Aorta (tissue), 5 donors: ENCODE measurements at places on chromosomes 5 and 9. TPM values are rescaled to one million over a fixed set of nuclear protein-coding genes. Genes with fewer than 3 reads are reported as not detected.

DNA sequence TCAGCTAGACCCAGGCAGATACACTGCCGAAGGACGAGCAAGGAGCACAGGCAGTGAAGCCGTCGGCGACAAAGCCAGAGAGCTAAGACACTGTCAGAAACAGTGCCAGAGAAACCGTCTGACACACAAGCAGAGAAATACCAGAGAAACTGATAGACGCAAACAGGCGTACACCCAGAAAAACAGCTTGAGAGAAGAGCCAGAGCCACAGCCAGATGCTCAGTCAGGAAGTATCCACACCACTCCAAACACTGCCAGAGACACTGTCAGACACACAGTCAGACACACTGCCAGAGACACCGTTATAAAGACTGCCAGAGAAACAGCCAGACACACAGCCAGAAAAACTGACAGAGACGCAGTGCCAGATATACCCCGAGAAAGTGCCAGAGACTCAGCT, 19.1 kb downstream of the CNTFR start:
- no peak for DNase-seq

DNA sequence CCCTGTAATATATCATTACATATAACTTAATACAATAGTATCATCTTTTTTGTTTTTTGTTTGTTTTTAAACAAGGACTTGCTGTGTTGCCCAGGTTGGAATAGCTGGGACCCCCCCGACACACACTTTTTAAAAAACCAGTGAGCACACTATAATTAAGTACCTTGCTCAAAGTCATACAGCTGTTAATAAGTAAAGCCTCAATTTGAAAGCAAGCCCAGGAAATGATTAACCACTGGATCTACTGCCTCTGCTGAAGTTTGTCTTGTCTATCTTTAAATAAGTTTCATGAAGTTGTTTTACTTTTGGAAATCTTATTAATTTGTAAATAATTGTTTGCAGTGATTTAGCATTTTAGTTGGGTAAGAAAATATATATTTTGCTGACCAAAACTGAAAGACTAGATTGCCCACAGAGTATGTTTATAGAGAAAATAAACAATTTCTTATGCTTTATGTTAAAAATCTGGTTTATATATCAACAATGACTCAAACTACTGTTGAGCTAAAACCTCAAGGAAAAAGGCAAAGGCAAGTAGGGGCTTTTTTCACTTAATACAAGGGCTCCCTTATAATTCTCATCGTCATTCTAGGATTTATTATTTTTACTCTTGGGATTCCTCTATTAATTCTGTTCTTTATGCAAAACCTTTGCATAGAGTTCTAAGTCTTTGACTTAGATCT, 5.8 kb upstream of the CARNMT1 start:
- no peak for DNase-seq

DNA sequence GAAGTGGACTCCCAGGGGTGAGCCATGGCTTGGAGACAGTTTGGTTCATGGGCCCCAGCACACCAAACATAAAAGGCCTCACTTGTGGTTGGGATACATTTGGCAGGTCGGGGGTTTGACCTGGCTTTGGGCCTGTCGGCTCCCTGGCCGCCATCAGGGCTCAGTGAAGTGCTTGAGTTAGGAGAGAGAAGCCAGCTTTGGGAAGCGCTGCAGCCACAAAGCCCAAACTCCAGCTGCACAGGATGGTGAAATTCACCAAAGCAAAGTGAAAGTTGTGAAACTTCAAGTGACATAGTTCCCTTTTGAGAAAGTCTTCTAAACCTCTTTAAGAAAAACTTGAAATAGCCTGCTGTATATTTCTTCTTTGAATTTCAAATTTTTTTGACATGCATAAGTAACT, 27.5 kb downstream of the SLC46A2 start:
- DNase-seq, result no peak

- DNase-seq, result peak; percentile 57
These were observed 207.0 kb upstream of the MAP3K1 start for GRCh38 chr5:56608217-56608925.

- no peak for DNase-seq
These were observed 303.9 kb downstream of the TRIM32 start for GRCh38 chr9:116991051-116991450.

- no peak for DNase-seq
These were observed 2.4 kb downstream of the TMOD1 start for GRCh38 chr9:97503862-97504210.

DNA sequence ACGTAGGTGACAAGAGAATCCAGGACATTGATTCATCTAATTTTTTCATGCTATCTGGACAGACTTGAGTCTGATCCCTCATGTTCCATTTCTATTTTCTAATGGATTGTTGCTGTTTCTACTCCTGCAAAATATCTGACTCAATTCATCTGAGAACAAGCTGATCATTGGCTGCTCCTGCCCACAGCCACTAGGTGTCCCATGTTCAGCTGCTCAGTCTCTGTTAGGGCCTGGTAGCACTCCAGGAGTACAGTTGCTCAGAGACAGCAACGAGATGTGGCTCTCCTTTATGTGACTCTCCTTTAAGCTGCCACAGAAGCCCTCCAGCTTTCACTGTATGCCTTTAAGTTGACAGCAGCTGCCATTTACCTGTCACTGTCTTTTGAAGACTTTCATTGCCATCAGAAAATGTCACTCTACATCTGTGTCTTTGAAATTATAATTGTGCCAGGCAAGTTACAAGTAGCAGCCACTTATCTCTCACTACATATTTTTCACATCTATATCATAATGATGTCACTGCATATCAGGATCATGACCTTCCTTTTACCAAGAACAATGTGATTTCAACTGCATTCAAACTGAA, 1944.2 kb upstream of the NUDT12 start:
- no peak for DNase-seq

GRCh38 chr5:96348536-96348935, 84.5 kb downstream of the PCSK1 start:
- no peak for DNase-seq

DNA sequence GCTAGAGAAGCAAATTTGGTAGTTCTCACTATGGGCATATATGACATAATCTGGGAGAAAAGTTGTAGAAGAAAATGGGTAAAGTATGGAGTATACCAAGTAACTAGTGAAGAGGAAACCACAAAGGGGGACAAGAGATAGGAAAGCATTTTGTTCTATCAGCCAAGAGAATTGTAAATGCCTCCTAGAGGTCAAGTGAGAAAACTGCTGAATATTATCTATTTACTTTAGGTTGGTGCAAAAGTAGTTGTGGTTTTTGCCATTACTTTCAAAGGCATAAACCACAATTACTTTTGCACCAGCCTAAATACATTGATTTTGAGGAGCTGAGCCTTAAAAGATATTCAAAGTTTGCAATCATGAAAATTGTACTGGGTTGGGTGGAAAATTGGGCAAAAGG, 126.7 kb upstream of the GRHPR start:
- no peak for DNase-seq

The LCN12 gene
- 0.71 TPM for total RNA-seq

DNA sequence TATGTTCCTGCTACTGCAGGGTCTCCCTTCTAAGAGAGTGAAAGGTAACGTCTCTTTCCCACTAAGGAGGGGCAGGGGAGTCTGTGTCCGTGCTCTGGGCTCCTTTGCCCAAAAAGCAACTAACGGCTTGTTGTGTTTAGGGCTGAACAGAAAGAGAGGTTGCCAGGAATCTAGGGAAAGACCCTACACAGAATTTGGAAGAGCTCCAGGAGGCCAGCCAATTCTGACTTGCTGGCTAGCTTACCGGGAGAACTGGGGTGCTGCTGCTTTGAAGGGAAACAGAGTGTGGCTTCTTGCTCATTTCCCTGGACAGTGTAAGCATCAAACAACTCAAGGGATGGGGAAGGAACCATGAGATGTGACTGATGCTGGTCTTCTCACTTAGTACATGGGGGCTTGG, 176.1 kb downstream of the GADD45G start:
- no peak for DNase-seq

- no peak for DNase-seq
These were observed 37.4 kb downstream of the CPEB4 start for GRCh38 chr5:173925449-173926071.

The EGFLAM gene
- total RNA-seq, result 13.5 TPM

The FYB1 gene
- 45.8 TPM for total RNA-seq

DNA sequence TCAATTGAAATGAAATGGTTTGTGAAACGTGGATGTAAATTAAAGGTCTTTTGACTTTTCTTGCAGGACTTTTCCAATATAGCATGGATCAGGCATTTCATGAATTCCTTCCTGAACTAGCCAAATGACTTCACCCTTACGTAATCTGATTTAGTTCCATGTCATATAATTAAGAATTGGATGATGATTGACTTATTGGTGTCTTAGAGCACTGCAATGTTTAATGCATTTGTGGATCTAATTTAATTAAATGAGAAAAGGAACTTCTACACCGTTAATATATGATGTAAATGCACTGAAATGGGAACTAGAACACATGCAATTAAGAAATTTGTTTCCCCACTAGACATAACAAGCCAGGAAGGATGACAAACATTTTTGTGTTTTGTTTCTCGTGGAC, 228.8 kb downstream of the FBXL7 start:
- DNase-seq, result no peak

The OTULINL gene
- total RNA-seq, result 7.6 TPM

DNA sequence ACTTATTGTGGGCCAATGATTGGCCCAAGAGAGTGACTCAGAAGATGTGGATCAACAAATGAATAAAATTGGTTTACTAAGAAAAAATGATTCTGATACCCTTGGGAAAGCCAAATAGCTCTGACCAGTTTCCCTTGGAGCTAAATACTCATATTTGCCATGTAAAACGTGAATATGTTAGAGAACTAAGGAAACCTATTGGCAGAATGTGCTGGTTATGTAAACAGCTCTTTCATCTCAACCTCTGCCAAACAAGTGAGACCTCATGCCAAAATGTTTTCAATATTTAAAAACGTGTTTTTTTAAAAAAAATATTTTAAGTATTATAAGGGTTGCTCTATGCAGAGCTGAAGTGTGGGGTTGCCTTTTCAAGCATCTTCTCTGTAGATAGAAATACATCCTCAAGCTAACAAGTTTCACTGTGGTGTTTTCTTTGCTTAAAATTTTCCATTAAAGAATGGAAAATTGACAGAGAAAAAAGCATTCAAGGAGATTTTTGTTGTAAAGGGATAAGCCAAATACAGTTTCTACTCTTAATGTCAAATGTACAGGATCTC, 186.9 kb upstream of the TUT7 start:
- no peak for DNase-seq

The FAM78A gene
- 6.3 TPM for total RNA-seq

GRCh38 chr9:34126207-34127034, at the start of gene DCAF12:
Gene DCAF12 (minus strand): TSS chr9:34126698. CDS start chr9:34126431, 267 bp downstream.
- peak; percentile 95 for DNase-seq

DNA sequence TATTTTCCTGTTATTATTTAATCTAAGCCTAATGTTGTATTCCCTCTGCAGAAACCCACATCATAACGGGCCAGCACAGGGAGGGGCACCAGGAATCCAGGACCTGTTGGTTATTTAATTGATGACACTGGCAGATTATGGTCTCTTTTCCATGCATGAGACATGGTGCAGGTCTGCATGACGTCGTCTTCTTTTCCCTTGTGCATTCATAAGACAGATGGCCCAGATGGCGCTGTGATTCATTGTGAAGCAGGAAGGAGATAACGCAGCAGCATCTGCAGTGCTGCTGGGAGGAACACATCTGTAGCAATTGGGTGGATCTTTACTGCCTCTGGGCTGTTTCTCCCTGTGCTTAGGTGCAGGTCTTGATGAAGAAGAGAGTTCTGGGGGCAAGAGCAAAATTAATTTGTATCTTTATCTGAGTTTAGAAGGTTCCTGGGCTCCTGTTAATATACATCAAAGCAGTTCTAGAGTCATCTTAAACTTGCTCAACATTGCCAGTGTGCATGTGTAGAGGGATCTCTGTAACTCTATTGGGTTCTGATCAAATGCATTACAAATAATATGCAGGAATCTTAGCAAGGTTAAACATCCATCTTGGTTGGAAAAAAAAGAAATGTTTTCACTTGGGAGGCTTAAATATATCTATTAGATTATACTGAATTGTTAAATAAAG, 176.1 kb downstream of the PCSK1 start:
- DNase-seq, result no peak

GRCh38 chr9:6383551-6384225, 29.3 kb upstream of the UHRF2 start:
- no peak for DNase-seq

DNA sequence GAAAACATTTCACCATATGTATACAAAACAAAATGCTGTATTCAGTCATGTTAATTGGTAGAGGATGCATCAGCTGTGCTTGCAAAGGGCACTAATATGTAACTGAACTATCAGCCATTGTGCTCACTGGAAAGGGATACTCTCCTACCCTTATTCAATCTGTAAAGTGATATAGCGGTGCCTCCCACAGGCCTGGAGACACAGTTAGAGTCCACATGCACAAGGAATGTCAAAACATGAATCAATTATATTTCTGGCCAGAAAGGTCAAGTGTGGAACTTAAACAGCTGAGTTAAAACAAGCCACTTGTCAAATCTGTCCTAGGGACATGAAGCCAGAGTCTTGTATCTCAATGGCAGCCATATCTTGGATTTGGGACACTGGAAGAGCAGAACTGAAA, 71.2 kb upstream of the IZUMO3 start:
- no peak for DNase-seq

DNA sequence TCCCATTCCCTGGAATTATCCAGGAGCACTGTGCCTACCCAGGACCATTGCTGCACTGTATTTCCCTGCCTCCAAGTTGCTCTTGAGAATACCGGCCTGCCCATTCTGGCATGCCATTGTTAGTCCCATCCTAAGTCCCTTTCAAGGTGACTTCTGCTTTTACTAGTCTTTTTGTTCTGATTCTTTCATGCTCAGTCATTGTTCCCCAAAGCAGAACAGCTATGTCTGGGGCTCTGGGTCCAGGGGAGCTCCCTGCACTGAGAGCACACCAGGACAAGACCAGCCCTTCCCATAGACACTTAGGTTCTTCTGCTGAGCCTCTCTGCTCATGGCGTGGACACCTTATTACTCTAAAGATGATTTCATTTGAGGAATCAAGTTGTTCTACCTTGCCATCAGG, 388.9 kb upstream of the KLF4 start:
- DNase-seq, result no peak

DNA sequence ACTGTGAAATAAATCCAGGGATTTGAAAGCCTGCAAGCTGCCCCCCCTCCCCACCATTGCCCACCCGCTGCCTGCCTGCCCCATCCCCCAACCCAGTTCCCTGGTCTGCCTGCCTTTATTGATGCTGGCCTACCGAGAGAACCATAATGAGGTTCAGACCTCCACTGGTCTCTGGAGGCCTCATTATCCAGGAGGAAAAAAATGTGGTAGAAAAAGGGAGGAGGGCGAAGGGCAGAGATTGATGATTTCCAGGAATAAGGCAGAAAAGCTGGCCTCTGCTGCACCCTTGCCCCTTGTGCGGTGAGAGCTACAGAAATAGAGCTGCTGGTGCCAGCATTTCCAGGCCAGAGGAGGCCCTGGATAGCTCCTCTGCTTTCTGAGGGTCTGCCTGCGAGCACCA, 216.1 kb downstream of the PAPPA start:
- no peak for DNase-seq
